Stimulated activated CD4-positive, alpha-beta T cell treated with anti-CD3 and anti-CD28 coated beads, Interleukin-1b, Interleukin-23, amount 100 ng/mL, for 4 hours (primary cell): ENCODE measurements at places on chromosomes 1 and 21.

DNA sequence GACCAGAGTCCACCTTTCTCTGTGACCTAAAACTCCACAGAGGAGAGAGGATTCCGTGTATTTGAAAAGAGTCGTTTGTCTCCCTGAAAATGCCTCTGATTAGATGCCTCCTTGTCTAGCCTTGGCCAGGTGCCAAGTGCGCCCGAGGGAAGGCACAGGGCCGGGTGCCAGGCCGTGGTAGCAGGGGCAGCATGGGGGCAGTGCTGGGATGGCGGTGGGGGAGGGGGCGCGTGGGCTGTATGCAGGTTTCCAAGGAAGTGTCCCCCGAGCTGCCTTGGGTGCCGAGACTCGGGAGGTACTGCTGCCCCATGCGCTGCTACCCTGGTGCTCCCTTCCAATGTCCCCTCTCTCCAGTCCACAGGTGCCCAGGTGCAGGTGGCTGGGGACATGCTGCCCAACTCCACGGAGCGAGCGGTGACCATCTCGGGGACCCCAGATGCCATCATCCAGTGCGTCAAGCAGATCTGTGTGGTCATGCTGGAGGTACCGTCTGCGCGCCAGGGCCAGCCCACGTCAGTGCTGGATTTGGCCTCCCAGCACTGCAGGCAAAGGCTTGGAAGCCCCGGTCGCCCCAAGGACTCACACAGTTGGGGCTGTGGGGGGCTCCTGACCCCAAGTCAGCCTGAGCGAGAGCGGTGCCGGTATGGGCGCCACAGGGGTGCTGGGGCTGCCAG lies 70.9 kb upstream of the COL6A1 start:
- no peak for DNase-seq

GRCh38 chr1:203891950-203892349 lies 30.6 kb downstream of the SNRPE start:
- no peak for DNase-seq

DNA sequence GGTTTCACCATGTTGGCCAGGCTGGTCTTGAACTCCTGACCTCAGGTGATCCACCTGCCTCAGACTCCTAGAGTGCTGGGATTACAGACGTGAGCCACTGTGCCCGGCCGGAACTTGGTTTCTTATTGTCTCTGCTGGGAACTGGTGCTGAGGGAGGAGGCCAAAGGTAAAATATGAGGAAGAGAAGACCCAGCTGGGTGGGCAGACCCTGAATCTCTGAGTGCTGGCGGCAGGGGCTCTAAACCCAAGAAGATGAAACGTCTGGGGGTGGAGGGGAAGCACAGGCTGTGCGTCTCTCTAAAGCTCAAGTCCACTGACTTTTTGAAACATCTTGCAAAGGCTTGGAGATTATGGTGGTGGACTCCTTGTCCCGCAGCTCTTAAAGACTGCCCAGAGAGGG lies 82.0 kb upstream of the TLR5 start:
- DNase-seq: no peak

- no peak for DNase-seq
These were observed 1.5 kb downstream of the AKIRIN1 start for GRCh38 chr1:38992412-38993111.

DNA sequence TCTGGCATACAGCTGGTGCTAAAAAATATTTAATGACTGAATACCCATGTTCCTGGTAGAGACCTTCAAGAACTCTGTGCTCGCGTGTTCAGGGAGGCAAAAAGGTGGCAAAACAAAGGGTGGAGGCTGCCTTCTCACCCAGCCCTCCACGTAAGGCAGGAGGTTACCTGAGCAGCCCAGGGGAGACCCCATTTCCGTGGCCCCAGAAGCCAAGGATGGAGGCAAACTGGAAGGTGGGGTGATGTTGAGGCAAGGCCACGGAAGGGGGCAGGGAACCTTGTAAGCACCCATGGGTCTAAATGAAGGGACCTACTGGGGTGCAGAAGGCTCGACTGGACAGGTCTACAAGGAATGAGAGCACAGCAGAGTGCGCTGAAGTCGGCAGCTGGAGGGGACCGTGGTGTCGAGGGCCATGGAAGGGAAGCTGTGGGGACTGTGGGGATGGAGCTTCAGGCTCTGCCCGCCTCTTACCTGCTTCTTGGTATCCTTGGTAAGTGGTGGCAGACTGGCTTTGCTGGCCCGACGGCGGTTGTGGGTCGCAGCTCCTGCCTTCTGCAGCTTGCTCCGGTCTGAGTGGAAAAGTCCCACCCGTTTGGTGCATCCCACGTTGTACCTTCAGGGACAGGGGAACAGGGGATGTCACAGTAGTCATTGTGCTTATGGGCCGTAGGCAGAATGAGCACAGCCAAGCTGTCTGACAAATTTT lies 8.9 kb upstream of the A3GALT2 start:
- no peak for DNase-seq

- DNase-seq: no peak
These were observed 392.9 kb downstream of the DSCAM start for GRCh38 chr21:40454057-40454456.

DNA sequence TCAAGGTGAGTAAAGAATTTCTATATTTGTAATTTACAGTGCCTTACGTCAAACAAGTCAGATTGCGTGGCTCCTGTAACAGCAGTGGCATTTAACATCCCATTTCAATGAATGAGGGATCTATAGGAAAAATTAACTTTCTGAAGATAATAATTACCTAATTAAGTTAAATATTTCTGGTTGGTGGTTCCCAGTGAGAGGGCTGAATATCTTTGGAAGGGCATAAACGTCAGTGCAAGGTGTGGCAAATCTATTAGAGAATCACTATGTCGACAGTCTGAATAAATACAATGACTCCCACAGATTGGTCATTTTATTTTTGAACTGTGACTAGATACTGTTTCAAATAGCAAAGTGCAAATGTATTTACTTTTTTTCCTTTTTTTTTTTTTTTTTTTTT lies 80.0 kb downstream of the S1PR1 start:
- no peak for DNase-seq

DNA sequence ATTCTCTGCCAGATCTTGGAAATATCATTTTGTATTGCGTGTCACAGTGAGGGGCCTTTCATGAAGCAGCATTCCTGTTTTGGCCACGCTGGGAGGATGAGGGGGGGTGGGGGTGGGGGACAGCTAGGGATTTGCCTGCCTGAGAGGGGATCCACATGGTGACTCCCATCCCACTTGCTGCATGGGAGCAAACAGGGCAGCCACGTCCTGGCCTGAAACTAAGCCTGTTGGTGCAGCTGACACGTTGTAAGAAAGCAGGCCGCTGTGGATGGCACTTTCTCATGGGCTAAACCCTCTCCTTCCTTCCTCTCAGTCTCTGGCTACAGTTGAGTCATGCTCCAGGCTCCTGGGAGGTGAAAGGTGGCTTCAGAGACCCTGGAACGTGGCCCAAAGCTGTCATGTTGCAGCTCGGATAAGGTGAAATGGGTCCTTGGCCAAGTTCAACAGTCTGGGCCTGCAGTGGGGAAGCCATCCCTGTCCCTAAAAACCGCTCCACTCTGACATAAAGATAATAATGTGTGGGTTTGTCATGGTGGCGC lies 346.7 kb upstream of the VAMP3 start:
- no peak for DNase-seq

DNA sequence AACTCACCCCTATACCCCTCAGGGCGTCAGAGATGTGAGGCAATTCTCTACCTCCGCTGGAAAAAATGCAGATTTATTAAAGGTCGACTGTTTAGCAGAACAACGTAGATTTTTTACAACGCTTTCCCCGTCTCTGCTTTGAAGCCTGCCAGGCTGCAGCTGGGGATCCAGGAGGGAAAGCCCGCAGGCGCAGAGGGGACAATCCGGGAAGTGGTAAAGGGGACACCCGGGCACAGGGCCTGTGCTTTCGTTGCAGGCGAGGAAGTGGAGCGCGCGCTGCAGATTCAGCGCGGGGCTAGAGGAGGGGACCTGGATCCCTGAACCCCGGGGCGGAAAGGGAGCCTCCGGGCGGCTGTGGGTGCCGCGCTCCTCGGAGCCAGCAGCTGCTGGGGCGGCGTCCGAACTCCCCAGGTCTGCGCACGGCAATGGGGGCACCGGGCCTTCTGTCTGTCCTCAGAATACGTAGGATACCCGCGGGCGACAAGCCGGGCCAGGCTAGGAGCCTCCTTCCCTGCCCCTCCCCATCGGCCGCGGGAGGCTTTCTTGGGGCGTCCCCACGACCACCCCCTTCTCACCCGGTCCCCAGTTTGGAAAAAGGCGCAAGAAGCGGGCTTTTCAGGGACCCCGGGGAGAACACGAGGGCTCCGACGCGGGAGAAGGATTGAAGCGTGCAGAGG lies 5.5 kb downstream of the SIM2 start:
- no peak for DNase-seq
